ENCODE measurements at places on chromosomes 7 and 10. TPM values are rescaled to one million over a fixed set of nuclear protein-coding genes. Genes with fewer than 3 reads are reported as not detected.

DNA sequence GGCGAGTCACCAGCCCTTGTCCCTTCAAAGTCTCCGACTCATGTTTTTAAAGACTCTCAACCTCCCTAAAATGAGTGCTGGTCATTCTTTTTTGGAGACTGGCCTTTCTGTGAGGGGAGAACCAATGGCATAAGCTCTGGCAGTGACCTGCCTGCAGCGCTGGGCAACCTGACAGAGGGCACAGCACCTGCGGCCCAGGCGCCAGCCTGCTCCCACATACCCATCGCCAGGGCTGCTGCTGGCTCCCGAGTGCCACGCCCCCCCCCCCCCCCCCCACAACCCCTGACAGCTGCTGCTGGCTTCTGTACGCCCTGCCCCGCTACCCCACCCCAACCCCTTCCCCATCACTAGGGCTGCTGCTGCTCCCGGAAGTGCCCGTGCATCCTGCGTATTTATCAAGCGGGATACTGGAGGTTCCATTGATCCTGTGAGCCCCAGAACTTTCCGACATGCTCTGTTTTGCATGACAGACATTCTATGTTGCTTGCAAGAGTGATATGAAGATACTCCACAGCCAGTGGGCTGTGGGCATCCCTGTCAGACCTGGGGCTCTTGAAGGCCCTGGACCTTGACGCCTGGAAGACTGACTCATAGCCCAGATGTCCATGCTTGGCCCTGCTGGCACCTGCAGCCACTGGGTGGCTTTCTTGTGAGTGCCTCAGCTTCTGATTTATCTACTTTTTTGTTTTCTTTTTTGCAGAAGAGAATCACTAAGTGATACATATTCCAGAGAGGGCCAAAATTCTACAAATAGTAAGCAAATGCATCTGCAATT is 243.9 kb downstream of the ZMYND11 start:
- no peaks in the 10 kb centered on the region for H3K27me3 ChIP-seq
- H3K4me3 ChIP-seq: no peak overlapping the region
- DNase-seq: no peak

GRCh38 chr7:96415293-96415940 is 93.5 kb upstream of the SLC25A13 start:
- H3K4me3 ChIP-seq: no peak overlapping the region
- DNase-seq: no peak
- H3K36me3 ChIP-seq: no peaks in the 10 kb centered on the region
- H3K4me1 ChIP-seq: peaks cover 6% of the 10 kb centered on the region
- no peak overlapping the region for H3K27ac ChIP-seq

DNA sequence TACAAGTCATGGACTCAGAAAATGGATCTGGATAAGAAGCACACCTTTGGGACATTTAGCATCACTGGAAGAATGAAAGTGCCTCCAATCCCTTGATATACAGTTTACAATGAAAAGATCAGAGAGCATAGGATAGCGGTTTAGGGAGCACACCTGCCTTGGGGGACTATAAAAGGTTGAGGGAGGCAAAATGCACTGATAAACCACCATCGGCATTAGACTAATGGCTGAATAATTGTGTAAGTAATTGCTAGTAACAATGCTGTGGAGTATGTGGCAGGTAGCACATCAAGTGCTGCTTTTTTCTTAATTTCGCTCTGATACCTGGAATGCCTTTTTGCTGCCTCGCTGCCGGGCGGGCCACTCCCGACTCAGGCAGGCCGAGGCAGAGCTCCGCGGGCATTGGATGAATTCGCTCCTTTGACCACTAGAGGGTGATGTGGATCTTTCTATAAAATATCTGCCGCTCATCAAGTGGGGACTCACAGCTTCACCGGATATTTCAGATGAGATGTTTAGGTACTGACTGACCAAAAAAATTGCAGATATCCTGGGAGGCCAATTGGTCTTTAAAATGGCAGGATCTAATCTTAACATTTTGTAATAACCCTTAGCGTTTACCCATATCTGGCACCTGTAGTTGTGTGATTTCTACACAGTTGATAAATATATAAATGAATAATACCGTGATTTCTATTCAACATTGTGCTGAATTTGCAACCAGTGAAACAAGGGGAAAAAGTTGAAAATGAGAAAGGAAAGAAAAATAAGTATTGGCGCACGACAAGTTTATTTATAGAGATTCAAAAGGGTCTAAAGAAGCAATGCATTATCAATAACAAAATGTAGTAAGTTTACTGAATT is 116.8 kb upstream of the PRSS1 start:
- no peaks in the 10 kb centered on the region for H3K36me3 ChIP-seq
- DNase-seq: peak; percentile 76
- peaks cover 8% of the 10 kb centered on the region for H3K27me3 ChIP-seq
- no peak overlapping the region for H3K27ac ChIP-seq
- H3K4me1 ChIP-seq: no peaks in the 10 kb centered on the region

DNA sequence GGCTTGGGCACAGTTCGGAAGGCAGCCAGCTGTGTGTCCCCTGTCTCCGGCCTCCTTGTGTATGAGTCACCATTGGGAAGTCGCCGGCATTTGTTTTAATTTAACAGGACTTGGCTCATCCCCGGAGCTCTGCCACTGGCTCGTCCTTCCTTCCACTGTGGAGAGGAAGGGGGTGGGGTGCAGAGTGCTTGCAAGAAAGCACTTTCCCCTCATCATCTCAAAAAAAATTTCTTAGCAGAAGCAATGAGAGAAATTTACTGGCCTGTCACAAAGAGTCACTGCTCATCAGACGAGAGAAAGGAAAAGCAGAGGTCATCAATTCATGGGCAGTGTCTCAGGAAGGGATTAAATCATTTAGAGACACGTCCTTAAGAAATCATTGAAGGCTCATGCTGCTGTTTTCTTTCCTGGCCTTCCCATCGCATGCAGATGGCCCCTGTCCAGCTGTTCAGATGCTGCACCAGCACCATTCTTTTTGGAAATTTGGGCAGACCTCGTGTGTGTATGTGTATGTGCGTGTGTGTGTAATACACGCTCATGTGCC is 93.3 kb downstream of the BMS1 start:
- H3K4me3 ChIP-seq: no peak overlapping the region
- H3K27ac ChIP-seq: no peak overlapping the region
- no peaks in the 10 kb centered on the region for H3K4me1 ChIP-seq
- DNase-seq: peak; percentile 12
- H3K27me3 ChIP-seq: no peaks in the 10 kb centered on the region

GRCh38 chr10:12019283-12019971 is 23.2 kb downstream of the UPF2 start:
- no peaks in the 10 kb centered on the region for H3K36me3 ChIP-seq
- no peak for DNase-seq
- H3K27ac ChIP-seq: no peak overlapping the region
- no peaks in the 10 kb centered on the region for H3K4me1 ChIP-seq

GRCh38 chr7:132575419-132575981 is 770 bp downstream of the PLXNA4 start:
- H3K27me3 ChIP-seq: peaks cover 80% of the 10 kb centered on the region
- H3K4me3 ChIP-seq: peak overlapping the region; percentile 89
- H3K36me3 ChIP-seq: no peaks in the 10 kb centered on the region
- H3K4me1 ChIP-seq: peaks cover 13% of the 10 kb centered on the region
- no peak overlapping the region for H3K27ac ChIP-seq
- peak; percentile 78 for DNase-seq

- no peaks in the 10 kb centered on the region for H3K27me3 ChIP-seq
- H3K4me3 ChIP-seq: no peak overlapping the region
- peak; percentile 18 for DNase-seq
These were observed 111.3 kb upstream of the TNS3 start for GRCh38 chr7:47693216-47693615.

- peak overlapping the region; percentile 67 for H3K4me3 ChIP-seq
- no peaks in the 10 kb centered on the region for H3K27me3 ChIP-seq
- peak overlapping the region; percentile 98 for H3K27ac ChIP-seq
- DNase-seq: no peak
These were observed 549 bp upstream of the DDX50 start for GRCh38 chr10:68900427-68901104.

The OGDHL gene
- 35.4 TPM for total RNA-seq

The TRPV5 gene
- total RNA-seq: not detected

The RAB11FIP2 gene
- 8.2 TPM for total RNA-seq

The CYP3A7 gene
- total RNA-seq: not detected

The TLX1 gene
- 2.9 TPM for total RNA-seq

The NODAL gene
- total RNA-seq: 0.25 TPM
